ENCODE measurements at places on chromosomes 4 and X. TPM values are rescaled to one million over a fixed set of nuclear protein-coding genes. Genes with fewer than 3 reads are reported as not detected.

Gene TKTL2
- total RNA-seq: not detected

Gene PCGF3
- 35.5 TPM for total RNA-seq

- no peak for DNase-seq
Observed at GRCh38 chr4:146462251-146462650, 59.5 kb downstream of the SLC10A7 start.

- DNase-seq: no peak
Observed at GRCh38 chr4:61273233-61273632, 73.1 kb downstream of the ADGRL3 start.

DNA sequence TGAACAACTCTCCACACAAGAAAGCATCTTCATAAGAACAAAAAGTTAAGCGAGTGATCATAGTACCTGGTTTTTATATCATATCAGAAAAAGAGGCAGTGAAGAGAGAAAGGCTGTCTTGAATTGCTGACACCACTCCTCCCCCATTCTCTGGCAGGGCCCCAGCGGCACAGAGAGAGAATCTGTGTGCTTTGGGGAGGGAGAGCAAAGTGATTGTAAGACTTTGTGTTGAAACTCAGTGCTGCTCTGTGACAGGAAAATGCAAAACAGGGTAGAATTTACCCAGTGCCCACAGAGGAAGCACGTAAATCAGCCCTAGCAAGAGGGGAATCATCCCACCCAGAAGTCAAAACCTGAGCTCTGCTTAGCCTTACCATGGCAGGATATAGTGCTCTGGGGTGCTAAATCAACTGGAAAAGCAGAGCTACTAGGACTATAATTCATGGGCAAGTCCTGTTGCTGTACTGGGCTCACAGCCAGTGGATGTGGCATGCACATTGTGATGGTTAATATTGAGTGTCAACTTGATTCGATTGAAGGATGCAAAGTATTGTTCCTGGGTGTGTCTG, 174.6 kb downstream of the PRR32 start:
- no peak for DNase-seq

GRCh38 chr4:17807446-17807845, 3.1 kb downstream of the DCAF16 start:
- no peak for DNase-seq

DNA sequence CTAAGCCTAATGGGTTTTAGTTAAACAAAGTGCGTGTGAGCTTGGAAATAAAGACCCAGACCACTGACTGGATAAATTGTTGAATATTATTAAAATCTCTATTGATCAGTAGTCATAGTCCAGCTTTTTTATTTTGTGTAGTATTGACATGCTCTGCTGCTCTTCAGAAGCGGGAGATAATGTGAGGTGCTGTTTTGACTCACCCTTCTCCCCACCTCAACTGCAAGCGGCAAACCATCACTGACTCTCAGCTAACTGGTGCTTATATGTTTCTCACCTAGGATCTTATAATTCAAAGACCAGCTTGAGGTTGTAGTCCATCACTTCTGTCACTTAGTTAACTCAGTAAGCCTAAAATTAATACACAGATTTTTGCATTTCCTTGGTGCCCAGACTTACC, 72.2 kb downstream of the COMMD8 start:
- DNase-seq: no peak

DNA sequence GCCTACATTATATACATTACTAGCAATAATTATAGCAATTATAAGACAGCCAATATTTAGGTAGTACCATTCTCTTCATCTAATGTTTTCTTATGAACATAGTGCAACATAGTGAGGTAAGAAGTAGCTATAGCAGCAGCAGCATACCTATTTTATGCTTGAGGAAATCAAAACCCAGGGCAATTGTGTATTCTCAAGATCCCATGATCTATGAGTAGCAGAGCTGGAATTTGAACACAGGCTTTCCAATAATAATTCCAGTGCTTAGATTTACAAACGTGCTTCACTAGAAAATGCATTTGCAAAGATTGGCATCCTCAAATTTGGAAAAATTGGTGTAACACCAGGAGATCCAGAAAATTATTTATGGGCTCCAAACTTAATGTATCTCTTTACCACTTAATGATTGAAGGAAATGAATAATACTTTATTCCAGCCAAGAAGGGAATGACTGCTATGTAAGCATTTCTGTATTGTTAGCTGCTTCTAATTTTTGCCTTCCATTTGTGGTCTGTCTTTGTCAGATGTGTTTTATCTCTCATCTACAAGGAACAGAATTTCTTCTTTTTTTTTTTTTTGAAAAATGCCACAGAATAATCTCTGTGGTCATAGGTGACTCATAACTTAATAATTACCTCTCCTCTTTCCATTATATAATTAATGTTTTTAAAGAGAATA, 451.1 kb downstream of the ARAP2 start:
- DNase-seq: no peak

DNA sequence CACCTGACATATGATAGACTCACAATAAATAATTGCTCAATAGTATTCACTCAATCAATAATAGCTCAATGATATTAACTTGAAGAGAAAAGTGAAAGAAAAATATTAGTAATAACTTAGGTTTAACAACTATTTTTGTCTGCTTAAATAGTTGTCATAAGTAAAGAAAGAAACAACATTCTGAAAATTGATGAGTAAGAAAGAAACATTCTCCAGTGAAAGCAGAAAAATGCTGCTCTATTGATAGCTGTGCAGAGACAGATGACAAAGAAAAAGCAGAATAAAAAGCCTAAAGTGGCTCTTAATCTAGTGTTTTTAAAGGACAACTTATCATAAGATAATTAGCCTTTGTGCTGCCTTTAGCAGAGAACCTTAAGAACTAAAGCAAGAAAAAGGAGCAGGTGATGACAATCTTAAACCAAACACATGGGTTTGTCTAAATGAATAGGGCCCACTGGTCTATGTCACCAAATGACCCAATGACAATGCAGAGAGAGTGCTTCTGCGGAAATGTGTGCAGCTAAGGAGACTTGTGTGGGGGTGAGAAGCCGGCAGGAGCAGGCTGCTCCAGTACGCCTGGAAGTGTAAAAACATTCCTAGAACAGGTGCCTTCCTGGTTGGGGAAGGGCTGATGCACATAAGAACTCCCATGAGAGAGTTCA, 13.2 kb downstream of the HS3ST1 start:
- DNase-seq: no peak

Gene RELL1
- total RNA-seq: 14.0 TPM

DNA sequence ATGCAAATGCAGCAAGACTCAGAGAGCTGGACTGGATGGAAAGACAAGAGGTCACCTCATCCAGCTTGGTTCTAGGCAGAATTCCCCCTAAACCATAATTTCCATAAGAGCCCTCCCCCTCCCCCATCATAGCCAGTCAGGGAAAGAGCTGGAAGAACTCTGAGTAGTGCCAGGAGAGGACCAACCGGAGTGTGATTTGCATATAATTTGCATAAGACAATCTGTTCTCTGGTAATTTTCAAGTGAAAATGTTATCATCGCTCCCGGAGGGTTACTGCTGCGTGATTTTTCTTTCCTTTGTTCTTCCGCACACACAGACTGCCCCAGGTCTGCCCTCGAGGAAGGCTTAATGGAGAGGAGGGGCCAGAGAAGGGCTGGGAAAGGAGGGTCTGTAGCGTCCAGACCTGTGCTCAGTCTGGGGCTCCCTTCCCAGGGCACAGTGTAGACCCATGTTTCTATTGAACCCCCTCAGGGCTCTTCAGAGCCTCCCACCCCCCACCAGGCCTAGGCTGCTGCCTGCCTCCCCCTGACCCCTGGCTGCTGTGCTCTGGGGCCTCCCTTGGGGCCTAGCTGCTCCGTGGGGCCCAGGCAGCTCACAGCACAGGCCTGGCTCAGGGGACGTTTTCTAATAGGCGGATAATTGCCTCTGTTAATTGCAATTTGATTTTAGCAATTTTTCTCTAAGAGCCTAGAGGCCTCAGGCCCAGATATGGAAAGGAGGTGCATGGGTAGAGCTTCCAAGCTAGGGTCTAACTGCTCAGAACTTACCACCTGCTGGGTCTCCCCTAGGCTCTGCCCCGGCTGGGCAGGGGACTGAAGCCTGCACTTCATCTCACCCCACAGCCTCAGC, 90.4 kb upstream of the PJA1 start:
- DNase-seq: no peak

DNA sequence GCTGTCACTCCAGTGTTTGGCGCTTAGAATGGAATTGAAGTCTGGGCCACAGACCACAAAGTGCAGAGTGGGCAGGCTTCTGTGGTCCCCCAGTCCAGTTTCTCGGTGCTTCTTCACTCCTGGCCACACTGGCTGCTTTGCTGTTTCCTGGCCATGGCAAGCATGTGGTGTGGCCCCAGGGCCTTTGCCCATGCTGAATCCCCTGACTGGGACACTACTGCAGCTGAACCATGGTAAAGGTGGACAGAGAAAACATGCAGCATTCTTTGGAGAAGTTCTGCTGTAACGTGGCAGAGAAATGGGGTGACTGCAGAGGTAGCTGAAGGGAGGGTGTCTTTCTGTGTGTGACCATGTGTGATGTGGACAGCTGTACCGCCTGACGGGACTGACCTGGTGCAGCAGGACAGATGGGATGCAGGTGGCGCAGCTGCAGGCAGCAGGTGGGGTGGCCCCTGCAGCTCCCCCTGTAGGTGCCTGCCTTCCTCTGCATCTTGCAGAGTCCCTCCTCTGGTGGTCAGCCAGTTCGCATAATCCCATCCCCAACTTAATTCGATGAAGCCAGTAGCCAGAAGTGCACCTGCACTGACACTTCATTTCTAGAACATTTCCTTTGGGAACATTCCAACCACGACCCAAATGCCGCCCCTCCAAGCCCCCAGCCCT, 13.2 kb upstream of the S100P start:
- DNase-seq: no peak

Gene STS
- total RNA-seq: 0.53 TPM
